ENCODE measurements at places on chromosomes 3 and 15.

- DNase-seq: no peak
Measured at GRCh38 chr3:172726380-172726779, 15.5 kb upstream of the NCEH1 start.

GRCh38 chr3:46491089-46492070, 6.4 kb upstream of the RTP3 start:
- no peak for DNase-seq

DNA sequence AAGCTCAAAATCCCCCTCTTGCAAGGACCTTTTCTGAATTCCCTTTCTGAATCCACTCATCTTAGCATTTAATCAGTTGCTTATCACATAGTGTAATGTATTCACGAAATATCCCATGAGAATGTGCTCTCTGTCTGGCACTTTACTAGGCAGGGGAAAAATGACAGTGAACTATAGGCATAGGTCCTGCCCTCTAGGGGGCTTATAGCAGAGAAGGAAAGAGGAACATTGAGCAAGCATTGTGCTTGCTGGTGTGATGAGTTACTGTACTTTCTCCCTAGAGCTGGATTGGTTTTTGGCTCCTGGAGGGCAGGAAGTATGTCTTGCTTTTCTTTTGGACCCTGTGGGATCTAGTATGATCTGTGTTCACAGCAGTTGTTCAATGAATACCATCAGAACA, 26.5 kb downstream of the DUOX2 start:
- DNase-seq: no peak

- no peak for DNase-seq
Measured at GRCh38 chr3:79896086-79896485, 128.3 kb upstream of the ROBO1 start.

- DNase-seq: no peak
Measured at GRCh38 chr3:80983753-80984152, 777.7 kb downstream of the GBE1 start.

DNA sequence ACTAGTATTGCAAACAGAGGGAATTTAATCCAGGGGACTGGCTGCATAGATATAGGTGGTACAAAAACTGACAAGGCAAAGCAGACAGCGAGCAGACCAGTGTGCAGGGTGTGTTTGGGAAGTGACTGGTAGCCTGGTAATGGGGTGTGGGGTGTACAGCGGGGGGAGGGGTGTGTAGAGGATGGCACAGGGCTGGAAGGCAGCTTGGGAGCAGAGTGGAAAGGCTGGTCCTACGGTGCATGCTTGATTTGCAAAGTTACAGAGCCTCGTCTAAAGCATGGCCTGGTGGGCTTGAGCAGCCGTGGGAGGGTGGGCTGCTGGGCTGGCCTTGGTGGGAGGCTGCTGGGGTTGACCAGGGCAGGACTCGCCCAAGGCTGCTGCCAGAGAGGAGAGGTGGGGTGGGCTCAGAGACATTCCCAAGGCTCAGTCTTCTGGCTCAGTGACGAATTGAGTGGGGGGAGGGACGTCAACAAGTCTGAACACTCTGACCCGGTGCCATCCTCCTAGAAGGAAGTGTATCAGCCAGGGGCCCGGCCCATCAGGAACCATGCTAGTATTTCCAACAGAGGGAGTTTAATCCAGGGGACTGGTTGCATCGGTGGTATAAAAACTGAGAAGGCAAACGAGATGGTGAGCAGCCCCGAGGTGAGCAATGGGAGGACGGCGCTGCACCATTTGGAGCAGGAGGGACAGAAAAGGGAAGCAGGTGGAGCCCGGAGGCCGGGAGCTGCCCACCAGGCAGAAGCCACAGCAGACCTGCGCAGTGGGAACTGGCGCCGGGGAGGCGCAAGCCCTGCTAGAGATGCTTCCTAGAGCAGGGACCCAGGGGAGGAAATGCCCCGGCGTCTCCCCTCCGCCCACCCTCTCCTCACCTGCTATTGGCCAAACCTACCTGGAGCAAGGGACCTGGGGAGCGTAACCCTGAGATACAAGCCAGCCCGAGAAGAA, 29.2 kb downstream of the CPN2 start:
- no peak for DNase-seq

DNA sequence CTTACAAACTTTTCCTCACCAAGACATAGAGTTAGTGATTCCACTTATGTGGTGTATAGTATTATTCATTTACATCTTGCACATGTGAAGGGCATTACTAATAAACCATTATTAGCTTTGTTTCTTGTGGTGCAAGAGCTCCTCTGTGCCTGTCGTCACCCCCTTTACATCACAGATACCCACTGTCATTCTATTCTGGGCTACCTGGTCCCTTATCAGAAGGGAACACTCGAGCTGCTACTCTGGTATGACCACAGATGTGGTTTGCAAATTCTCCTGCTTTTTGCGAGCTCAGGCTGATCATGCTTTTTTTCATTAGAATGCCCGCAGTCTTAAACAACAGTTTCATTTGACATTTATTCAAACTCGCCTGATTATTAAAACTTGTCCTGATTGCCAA, 13.9 kb upstream of the SENP2 start:
- DNase-seq: no peak

Data from effector CD8-positive, alpha-beta T cell (primary cell).